Tongue (tissue), 3 donors: ENCODE measurements at places on chromosomes 5 and 9.

DNA sequence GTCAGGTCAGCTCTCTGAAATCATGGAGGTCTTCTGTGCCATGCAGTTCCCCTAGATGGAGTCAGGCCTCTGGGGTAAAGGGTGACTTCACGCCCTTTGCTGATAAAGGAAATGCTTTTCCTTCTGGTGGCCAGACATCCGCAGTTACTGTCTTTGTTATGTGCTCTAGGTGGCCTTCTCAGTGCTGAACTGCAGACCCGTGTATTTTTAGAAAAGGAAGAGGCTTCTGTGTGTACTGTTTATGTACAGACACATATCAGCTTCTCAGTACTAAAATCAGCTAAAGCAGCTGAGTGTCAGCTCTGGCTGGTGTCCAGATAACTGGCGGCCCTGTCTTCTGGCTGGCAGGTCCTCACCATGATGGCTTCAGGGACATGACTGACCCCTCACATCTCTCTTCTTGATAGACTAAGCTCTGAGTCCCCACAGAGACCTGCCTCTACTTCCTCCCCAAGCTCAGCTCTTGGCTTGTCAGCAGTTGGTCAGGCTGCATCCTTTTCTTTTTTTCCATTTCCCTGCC lies 75.3 kb downstream of the ARHGAP26 start:
- peak; percentile 71 for DNase-seq

DNA sequence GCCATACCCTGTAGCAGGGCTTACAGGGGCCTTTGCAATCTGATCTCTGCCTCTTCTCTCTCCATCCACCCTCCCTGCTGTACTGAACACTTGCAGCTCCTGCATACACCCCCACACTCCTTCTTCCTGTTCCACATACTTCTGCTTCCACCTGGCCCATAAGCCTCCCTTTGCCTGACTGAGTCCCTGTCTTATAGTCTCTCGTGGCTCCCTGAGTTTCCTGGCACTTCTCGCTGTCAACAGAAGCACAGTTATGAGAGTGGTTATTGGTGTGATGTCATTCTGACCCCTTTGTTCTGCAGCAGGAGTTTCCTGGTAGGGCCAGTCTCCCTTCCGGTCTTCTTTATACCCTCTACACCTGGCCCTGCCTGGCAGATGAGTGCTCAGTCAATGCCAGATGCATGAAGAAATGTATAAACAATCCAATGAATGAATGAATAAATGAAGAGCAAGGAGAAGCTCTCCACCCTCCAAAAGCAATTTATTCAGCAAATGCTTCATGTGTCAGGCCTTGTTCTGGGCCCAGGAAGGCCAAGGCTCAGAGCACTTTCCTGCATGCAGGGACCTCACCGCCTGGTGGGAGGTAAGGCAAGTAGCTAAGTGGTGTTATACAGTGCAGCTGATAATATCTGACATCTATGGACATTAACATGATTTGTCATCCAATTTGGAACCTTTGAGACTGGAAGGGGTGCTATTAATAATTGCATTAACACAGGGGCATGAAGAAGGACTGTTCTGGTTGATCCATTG lies 20.5 kb upstream of the CSF1R start:
- DNase-seq, result no peak

GRCh38 chr9:76904661-76905457 lies 1.1 kb downstream of the PRUNE2 start:
- DNase-seq, result no peak

GRCh38 chr5:28523888-28524635 lies 1485.7 kb upstream of the CDH9 start:
- DNase-seq, result peak; percentile 40

GRCh38 chr9:20408513-20408912 lies 213.8 kb downstream of the MLLT3 start:
- peak; percentile 15 for DNase-seq

DNA sequence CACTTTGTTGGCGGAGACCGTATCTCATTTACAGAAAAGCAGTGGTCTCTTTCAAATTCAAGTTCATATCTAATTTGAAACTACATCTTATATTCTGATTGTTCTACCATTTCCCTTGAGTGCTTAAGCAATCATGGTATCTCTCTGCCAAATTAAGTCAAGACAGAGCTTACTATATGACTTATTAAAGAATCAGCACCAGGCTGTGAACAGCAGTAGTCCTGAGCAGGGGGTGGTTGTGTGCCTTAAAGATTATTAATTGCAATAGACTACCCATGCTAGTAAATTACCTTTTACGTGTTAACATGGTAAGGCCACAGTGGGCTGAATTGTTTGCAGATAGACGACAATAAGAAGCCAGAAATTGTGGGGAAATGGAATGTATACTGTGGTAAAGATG lies 21.5 kb downstream of the SNCAIP start:
- DNase-seq, result no peak

GRCh38 chr5:35847961-35848360 lies 8.7 kb upstream of the IL7R start:
- DNase-seq, result peak; percentile 78

GRCh38 chr5:132027027-132027426 lies 15.6 kb upstream of the ACSL6 start:
- DNase-seq, result no peak

- DNase-seq, result peak; percentile 66
Measured at GRCh38 chr5:31990081-31990650, 184.0 kb downstream of the GOLPH3 start.

DNA sequence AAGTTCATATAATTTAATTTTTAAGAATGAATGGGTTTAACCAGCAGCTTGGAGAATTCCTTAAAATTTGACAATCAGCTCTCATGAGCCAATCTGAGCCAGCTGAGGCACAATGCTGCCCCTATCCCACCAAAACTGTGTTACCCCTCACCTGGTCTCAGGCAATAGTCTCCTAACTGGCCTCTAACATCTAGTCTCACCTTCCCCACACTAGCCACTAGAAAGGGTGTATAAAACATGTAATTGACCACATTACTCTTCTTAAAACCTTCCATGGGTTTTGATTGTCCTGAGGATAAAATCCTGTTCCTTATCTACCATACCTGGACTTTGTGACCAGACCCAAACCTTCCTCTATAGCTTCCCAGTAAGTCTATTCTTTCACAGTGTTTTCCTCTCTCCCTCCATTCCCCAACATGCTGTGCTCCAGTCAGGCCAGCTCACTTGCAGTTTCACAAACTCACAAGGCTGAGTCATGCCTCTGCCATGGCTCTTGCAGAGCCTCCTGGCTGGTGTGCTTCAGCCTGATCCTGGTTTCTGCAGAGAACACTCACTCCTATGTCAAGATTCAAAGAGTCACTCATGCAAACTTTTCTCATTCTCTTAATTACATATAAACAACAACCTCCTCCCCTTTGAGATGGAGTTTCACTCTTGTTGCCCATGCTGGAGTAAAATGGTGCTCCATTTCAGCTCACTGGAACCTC lies 16.0 kb upstream of the ZCCHC7 start:
- no peak for DNase-seq

GRCh38 chr5:33438996-33439395 lies 1.8 kb upstream of the TARS1 start:
- no peak for DNase-seq

DNA sequence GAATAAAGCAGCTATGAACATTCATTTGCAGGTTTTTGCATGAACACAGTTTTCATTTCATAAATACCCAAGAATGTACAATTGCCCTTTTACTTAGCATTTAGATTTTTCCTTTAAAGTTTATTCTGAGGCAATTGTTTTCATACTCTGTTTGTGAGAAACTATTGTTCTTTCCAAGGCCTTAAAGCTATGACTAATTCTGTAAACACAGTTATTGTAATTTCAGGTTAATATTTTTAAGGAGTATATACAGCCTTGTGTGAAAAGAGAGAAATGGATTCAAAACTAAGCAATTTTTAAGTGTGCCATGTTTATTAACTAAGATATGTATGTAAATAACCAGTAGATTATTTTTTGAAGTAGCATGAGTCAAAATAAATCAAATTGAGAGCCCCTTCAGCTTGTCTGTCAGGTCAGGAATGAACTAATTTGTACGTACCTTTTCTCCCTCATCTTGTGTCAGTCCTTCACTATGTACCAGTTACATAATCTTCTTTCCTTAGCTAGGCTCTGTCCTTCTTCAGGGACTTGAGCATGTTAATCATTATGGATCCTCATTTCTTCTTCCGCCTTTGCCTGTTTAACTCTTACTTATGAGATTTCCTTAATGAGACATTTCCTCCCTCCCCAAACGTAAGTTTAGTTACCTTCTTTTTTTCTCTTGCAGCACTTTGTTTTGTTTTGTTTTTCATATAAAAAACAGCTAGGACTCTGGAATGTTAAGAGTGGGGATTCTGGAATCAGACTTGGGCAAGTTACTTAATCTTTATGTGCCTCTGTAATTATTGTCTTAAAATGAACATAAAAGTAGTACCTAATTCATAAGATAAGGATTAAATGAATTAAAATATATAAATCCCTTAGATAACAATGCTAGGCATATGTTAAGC lies 63.6 kb downstream of the NIPBL start:
- no peak for DNase-seq
